ENCODE measurements at places on chromosomes 1 and 21. TPM values are rescaled to one million over a fixed set of nuclear protein-coding genes. Genes with fewer than 3 reads are reported as not detected.

The GPR157 gene
- 4.3 TPM for total RNA-seq

The ARHGAP30 gene
- not detected for total RNA-seq

The GIPC2 gene
- 1.4 TPM for total RNA-seq

The KRTAP12-2 gene
- not detected for total RNA-seq

The VANGL2 gene
- 0.46 TPM for total RNA-seq

The SLAMF9 gene
- total RNA-seq = 0.59 TPM

The VSIG8 gene
- 0.07 TPM for total RNA-seq

The RHBG gene
- total RNA-seq = not detected

The KRTAP11-1 gene
- total RNA-seq = not detected

The HSD3B2 gene
- total RNA-seq = not detected

The LCE1A gene
- not detected for total RNA-seq

The USH2A gene
- under 0.01 TPM for total RNA-seq

The PTCH2 gene
- 0.33 TPM for total RNA-seq

The CYYR1 gene
- under 0.01 TPM for total RNA-seq

The HOOK1 gene
- total RNA-seq = not detected

The CACNA1S gene
- not detected for total RNA-seq

The IFFO2 gene
- total RNA-seq = 10.0 TPM

The BCAS2 gene
- 33.8 TPM for total RNA-seq

The CFHR5 gene
- not detected for total RNA-seq

All from smooth muscle cell of the pulmonary artery (primary cell).